Astrocyte of the spinal cord (primary cell): ENCODE measurements at places on chromosomes 1 and 21.

- DNase-seq, result no peak
These were observed 96.3 kb upstream of the SLC25A33 start for GRCh38 chr1:9442986-9443385.

- no peak for DNase-seq
These were observed 16.3 kb downstream of the RNF19B start for GRCh38 chr1:32948390-32948722.

DNA sequence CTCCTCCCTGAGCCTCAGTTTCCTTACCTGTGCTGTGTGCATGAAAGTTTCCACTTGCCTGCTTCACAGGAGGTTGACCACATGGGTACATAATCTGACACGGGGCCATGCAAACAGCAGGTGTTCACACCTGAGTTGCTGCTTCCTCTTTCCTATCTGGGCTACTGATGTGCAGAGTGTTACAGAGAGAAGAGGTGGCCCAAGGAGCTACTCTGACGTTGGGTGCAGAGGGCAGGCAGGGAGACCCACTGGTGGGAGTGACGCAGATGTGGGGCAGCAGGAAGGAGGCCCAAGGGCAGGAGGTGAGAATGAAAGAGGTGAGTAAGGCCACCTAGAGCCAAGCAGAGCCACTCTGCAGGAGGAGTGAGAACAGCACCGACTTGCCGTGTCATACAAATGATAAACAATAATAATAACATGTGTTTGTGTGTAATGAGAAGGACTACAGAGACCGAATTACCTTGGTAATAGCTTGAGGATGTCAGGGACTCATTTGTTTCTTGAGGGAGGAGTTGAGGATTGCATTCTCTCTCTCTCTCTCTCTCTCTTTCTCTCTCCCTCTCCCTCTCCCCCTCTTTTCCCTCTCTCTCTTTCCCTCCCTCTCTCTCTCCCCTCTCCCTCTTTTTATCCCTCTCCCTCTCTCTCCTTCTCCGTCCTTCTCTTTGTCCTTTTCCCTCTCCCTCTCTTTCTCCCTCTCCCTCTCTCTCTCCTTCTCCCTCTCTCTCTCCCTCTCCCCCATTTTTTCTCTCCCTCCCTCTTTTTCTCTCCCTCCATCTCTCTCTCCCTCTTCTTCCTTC is 87.4 kb upstream of the IGSF21 start:
- DNase-seq, result no peak

DNA sequence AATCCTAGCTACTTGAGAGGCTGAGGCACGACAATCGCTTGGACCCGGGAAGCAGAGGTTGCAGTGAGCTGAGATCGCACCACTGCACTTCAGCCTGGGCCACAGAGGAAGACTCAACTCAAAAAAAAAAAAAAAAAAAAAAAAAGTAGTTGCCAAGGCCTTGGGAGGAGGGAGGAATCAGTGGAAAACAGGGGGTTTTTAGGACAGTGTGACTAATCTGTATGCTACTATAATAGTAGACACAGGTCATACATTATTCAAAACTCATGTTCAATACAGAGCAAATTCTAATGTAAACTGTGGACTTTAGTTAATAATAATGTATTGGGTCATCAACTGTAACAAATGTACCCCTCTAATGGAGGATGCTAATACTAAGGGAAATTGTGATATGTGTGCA is 51.7 kb upstream of the CTPS1 start:
- DNase-seq, result no peak

DNA sequence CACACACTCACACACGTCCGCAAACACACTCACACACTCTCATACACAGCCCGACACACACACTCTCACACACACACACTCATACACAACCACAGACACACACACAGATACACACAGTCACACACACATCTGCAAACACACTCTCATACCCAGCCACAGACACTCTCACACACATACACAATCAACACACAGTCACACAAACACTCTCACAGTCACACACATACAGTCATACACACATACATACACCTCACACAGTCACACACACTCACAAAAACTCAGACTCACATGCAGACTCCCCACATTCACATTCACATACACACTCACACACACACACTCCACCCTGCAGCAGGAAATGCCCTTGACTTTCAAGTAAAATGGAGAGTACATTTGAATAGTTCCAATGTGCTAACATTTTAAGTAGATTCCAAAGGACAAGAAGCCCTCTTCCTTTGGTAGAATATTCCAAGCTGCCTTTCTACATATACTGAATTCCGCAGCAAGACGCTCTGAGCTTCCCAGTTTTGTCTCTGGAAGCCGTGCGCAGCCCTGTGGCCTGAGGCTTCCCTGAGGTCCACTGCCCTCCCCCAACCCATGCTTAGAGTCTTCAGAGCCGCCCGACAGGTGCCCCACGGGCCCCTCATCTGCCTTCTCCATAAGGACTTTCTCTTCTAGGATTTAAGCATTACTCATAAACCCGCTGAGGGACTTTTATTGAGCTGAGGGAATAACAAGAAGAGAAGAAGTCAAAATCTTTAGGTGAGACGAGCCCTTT is 9.7 kb downstream of the BATF3 start:
- no peak for DNase-seq

DNA sequence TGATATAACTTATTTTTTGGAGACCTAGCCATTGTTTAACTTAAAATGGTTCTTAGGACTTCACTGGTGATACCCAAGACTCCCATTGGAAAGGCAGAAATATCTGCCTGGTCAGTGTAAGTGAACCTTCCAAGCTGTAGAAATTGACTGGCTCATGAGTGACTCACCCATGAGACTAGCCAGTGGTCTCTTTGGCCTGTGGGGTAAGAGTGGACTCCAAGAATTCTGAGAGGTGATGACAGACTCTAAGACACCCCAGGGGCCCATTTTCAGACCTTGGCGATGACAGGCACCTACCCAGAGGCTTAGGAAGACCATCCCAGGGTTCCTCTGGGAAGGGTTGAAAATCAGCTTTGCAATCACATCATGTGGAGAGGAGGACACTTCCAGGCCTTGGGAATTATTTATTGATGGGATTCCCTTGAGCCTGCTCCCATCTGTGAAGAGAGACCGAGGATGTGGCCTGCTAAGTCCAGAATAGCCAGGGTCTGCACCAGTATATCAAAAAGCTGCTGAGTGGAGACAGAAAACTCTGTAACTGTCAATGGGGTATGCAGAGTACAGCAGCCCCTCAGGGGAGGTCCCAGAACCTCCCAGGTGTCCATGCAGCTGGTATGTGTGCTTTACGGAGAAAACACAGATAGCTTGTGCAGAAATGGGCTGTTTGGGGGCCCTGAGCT is 78.9 kb downstream of the KAZN start:
- no peak for DNase-seq

- DNase-seq, result peak; percentile 6
These were observed 129.9 kb upstream of the NEGR1 start for GRCh38 chr1:72412286-72412685.

- DNase-seq, result peak; percentile 53
These were observed 35.7 kb downstream of the ZBTB8B start for GRCh38 chr1:32500387-32501209.

DNA sequence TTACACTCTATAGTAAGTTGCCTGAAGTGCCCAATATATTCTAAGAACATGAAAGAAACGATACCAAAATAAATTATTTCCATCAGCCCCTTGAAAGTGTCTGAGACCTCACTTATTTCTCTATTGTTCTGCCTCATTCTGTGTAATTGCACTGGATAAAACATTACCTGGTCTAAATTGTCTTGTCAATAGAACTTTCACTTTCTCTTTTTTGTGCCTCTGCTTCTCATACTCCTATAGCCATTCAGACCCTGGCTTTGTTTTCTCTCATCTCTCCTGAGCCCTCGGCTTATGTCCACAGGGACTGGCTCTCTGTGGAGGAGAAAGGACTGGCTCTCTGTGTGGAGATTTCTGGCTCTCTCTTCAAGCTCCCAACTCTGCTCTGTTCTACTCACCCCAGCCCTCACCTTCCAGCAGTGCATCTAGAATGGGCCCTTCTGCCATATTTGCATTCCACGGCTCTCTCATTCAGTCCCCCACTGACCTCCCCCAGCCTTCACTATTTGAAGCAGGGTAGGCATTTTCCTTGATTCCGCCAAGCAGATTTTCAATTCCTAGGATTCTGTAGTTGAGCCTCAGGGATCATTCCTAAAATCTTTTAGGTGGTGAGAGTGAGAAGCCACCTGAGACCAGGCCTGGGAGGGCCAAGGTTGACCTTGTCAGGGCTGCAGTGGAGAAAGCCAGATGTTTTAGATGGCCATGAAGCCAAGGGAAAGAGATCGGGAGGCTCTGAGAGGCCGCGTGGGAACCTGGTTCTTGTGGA is 15.9 kb upstream of the GALNT2 start:
- no peak for DNase-seq

- DNase-seq, result no peak
These were observed 60.0 kb downstream of the FBXO2 start for GRCh38 chr1:11594222-11594621.

GRCh38 chr1:166139735-166140134 is 27.1 kb downstream of the FAM78B start:
- DNase-seq, result no peak

GRCh38 chr1:189775343-189775742 is 702.3 kb downstream of the BRINP3 start:
- peak; percentile 86 for DNase-seq

GRCh38 chr1:26583646-26584485 is 54.3 kb downstream of the RPS6KA1 start:
- no peak for DNase-seq

GRCh38 chr1:6954591-6954990 is 169.3 kb downstream of the CAMTA1 start:
- no peak for DNase-seq

GRCh38 chr1:219751870-219752507 is 139.1 kb upstream of the ZC3H11B start:
- no peak for DNase-seq

DNA sequence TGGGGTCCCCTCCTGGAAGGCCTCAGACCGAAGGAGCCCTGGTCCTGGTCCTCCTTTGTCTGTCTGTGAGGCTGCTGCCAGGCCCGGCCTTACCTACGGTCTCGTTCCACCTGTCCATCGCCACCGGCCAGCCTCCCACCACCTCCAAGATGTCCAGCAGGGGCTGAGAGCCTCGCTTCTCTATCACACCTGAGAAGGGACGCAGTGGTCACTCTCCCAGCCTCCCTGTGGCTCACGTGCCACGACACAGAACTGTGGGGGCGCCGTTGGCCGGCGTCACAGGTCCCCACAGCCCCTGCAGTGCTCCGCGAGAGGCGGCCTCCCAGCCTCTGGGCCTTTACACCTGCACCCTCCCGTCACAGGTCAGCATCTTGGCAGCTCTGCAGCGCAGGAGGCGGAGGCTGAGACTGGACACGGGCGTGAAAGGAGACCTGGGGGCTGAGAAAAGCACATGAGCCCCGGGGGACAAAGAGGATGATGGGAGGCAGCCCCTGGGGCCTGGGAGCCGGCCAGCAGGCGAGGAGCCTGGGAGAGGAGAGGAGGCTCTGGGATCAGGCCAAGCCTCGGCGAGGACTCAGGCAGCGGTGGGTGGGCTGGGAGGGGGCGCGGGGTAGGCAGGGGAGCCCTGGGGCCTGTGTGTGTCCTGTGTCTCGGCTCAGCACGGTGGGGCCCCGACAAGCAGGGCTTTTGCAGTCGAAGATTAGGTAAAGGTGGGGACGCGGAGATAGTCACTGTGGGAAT is 20.5 kb downstream of the PRXL2B start:
- no peak for DNase-seq

- DNase-seq, result no peak
These were observed 548.9 kb downstream of the MATN1 start for GRCh38 chr1:30174499-30174898.

DNA sequence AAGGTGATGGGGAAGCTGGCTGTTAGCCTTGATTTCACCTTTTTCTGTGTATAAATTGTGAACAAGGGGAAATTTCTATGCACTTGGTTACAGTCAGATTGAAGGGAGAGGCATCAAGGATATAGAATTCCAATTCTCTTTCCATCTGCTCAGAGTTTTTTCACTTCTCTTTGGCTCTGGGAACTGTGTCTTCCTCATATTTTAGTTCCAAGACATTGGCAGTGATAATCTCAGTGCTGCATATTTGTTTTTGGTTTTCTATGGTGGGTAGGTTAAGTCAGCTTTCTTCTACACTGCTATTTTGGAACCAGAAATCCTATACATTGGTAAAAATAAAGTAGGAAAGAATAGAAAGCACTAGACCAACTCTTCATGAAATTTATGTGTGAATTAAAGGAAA is 569.6 kb upstream of the CXADR start:
- DNase-seq, result no peak

GRCh38 chr1:193525411-193525810 is 339.0 kb upstream of the B3GALT2 start:
- no peak for DNase-seq

- no peak for DNase-seq
These were observed 12.1 kb downstream of the INKA2 start for GRCh38 chr1:111727056-111727455.

DNA sequence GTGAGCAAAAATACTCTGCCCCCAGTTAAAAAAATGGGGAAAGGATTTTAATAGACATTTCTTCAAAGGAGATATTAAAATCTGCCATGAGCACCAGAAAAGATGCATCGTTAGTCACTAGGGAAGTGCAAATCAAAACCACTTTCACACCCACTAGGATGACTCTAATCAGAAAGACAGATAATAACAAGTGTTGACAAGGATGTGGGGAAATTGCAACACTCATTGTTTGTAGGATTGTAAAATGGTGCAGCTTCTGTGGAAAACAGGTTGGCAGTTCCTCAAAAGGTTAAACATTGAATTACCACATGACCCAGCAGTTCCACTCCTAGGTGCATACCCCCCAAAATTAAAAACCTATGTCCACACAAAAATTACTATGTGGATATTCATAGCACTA is 112.3 kb downstream of the KCNJ6 start:
- DNase-seq, result no peak

GRCh38 chr1:217021956-217022355 is 298.7 kb upstream of the ESRRG start:
- no peak for DNase-seq

DNA sequence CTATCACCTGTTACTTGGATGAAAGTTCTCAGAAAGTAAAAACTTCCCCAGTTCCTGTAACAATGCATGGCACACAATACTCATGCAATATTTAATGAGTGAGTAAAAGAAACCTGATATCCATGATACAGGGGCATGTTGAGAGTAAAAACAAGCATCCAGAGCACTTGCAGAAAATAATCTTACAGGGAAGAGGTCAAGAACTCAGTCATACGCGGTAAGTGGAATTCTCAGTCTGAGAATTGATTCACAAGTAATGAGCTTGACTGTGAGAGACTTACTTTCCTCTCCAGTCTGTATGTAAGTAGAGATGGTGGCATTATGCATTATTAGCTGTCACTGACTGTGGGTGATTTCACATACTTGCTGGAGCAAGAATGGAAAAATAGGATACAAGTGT is 976.9 kb downstream of the BRINP3 start:
- DNase-seq, result peak; percentile 21
